ENCODE measurements at places on chromosomes 1 and 21. TPM values are rescaled to one million over a fixed set of nuclear protein-coding genes. Genes with fewer than 3 reads are reported as not detected.
A peak's percentile ranks its signal among the peaks of the same experiment; 100 is the strongest.

PLD5 gene
- 3.7 TPM for total RNA-seq

CRNN gene
- not detected for total RNA-seq

- no peak for DNase-seq
- H3K4me3 ChIP-seq, result no peak overlapping the region
- H3K36me3 ChIP-seq, result peaks cover 6% of the 10 kb centered on the region
- no peak overlapping the region for H3K27ac ChIP-seq
- H3K4me1 ChIP-seq, result 0 out of 2 replicates have a peak, but pooled peaks cover 6% of the 10 kb centered on the region
These were observed 193.6 kb upstream of the ADGRL2 start for GRCh38 chr1:81607086-81607485.

CENPF gene
- total RNA-seq, result 113 TPM

DNA sequence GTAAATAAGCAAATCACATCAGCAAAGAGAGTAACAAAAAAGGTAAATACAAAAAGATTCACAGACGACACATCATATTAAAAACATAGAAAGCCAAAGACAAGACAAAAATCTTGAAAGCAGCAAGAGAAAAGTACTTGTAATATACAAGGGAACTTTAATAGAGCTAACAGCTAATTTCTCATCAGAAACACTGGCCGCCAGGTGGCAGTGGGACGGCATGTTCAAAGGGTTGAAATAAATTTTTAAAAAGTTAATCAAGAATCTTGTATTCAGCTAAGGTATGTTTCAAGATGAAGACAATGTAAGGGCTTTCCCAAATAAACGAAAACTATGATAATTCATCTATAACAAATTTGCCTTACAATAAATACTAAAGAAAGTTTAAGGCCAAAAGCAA is 358.1 kb downstream of the LRRIQ3 start:
- H3K4me3 ChIP-seq, result no peak overlapping the region
- no peak for DNase-seq
- H3K27me3 ChIP-seq, result no peaks in the 10 kb centered on the region
- no peaks in the 10 kb centered on the region for H3K4me1 ChIP-seq
- no peaks in the 10 kb centered on the region for H3K36me3 ChIP-seq

GRCh38 chr1:61518670-61519400 is 206.1 kb downstream of the TM2D1 start:
- no peak overlapping the region for H3K27ac ChIP-seq
- H3K27me3 ChIP-seq, result no peaks in the 10 kb centered on the region
- H3K4me1 ChIP-seq, result no peaks in the 10 kb centered on the region
- no peaks in the 10 kb centered on the region for H3K36me3 ChIP-seq

GRCh38 chr21:19145682-19146293 is 742.2 kb upstream of the TMPRSS15 start:
- no peak for DNase-seq
- H3K27me3 ChIP-seq, result no peaks in the 10 kb centered on the region
- no peak overlapping the region for H3K4me3 ChIP-seq
- H3K27ac ChIP-seq, result no peak overlapping the region
- H3K36me3 ChIP-seq, result peaks cover 13% of the 10 kb centered on the region
- no peaks in the 10 kb centered on the region for H3K4me1 ChIP-seq

GLRX2 gene
- total RNA-seq, result 10.1 TPM

DNA sequence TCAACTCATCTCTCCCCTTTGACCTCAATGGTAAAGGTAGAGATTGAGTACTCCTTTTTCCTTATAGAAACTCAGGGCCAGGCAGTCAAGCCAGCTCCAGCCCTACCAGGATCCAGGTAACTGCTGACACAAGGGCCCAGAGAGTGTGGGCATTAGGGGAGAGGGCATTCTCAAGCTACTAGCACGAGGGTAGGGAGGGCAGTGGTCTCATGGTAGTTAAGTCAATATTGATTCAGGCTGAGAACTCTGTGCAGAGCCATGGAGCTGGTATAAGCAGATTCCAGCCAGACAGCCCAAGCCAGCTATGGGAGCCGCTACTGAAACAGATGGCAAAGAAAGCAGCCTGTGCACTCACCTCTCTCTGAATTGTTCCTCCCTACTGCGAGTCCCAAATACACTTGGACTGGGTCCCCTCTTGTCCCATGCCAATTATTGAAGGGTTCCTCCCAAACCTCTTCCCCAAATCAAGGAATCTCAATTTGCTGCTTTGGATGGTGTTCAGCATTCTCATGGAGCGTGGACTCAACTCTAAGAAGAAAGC is 2.8 kb downstream of the PI4KB start:
- H3K27me3 ChIP-seq, result no peaks in the 10 kb centered on the region
- no peak overlapping the region for H3K27ac ChIP-seq
- DNase-seq, result no peak
- H3K4me1 ChIP-seq, result no peaks in the 10 kb centered on the region
- no peak overlapping the region for H3K4me3 ChIP-seq

BGLAP gene
- total RNA-seq, result 2.4 TPM

GRCh38 chr1:89912073-89912472 is 82.8 kb upstream of the ZNF326 start:
- H3K36me3 ChIP-seq, result peaks cover 7% of the 10 kb centered on the region
- no peak for DNase-seq
- peaks cover 23% of the 10 kb centered on the region for H3K4me1 ChIP-seq
- no peaks in the 10 kb centered on the region for H3K27me3 ChIP-seq
- H3K4me3 ChIP-seq, result peak overlapping the region; percentile 62
- peak overlapping the region; percentile 83 for H3K27ac ChIP-seq
